ENCODE measurements at places on chromosomes 4 and X. TPM values are rescaled to one million over a fixed set of nuclear protein-coding genes. Genes with fewer than 3 reads are reported as not detected.

GRCh38 chr4:183053681-183054080 lies 45.4 kb upstream of the WWC2 start:
- H3K36me3 ChIP-seq: no peaks in the 10 kb centered on the region
- H3K27ac ChIP-seq: no peak overlapping the region
- H3K4me3 ChIP-seq: no peak overlapping the region
- no peaks in the 10 kb centered on the region for H3K27me3 ChIP-seq
- no peak for DNase-seq

Gene TASL
- not detected for total RNA-seq

Gene MAGEA12
- not detected for total RNA-seq

DNA sequence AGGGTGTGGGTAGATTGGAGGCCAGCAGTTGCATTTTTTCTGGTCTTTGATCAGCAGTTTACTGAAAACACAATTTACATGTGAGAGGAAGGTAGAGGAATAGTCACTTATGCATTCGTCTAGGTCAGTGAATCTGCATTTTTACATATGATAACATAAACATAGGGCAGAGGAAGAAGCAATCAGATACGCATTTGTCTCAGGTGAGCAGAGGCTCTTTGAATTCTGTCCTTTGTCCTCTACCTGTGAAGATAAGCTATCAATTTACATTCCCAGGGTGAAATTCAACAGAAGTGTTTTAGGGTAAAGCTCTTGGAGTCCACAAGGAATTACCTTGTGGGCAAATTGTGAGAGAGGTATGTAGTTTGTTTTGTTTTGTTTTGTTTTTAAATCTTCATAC lies 306.5 kb downstream of the MAGEB5 start:
- no peak overlapping the region for H3K27ac ChIP-seq
- H3K36me3 ChIP-seq: no peaks in the 10 kb centered on the region
- H3K4me1 ChIP-seq: no peaks in the 10 kb centered on the region
- H3K27me3 ChIP-seq: no peaks in the 10 kb centered on the region
- no peak overlapping the region for H3K4me3 ChIP-seq

DNA sequence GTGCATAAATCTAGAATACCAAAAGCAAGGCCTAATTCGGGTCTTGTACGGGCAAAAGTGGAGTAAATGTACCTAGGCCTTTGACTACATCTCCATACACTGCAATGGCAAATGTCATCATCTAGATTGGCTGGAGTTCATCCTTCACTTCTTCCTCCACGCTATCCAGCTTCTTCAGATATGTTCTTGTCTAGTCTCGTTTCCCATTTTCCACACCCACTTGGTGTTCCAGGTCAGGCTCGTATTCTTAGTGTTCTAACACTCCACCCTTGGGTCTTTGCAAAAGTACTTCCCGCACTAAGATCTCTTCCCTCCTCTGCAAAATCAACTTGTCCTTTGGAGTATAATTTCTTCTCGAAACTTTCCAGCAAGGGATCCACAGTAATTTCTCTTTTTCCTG lies 1.4 kb downstream of the COQ2 start:
- peaks cover 8% of the 10 kb centered on the region for H3K4me1 ChIP-seq
- H3K27me3 ChIP-seq: peaks cover 8% of the 10 kb centered on the region

GRCh38 chrX:118734909-118735308 lies 7.5 kb downstream of the IL13RA1 start:
- no peak overlapping the region for H3K4me3 ChIP-seq
- no peaks in the 10 kb centered on the region for H3K36me3 ChIP-seq
- no peak for DNase-seq
- peaks cover 5% of the 10 kb centered on the region for H3K27me3 ChIP-seq
- no peaks in the 10 kb centered on the region for H3K4me1 ChIP-seq
- H3K27ac ChIP-seq: no peak overlapping the region

DNA sequence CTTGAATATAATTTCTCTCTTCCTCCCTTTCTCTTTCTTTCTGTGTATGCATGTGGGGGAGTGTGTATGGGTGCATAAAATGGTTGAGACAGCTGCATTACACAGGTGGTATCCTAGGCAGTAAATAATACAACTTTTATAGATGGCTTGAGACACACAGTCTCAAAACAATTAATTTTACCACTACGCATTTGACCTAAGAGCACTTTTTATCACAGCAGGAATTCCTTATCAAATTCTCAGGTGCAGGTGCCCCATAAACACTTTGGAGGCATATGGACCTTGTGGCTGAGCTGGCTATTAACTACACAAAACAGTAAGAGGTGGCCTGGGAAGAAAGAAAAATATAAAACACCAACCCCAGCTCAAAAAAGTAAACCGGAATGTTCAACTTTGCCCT lies 91.3 kb downstream of the RASGEF1B start:
- DNase-seq: no peak
- H3K4me1 ChIP-seq: no peaks in the 10 kb centered on the region
- no peak overlapping the region for H3K4me3 ChIP-seq
- no peaks in the 10 kb centered on the region for H3K27me3 ChIP-seq
- no peak overlapping the region for H3K27ac ChIP-seq

- H3K27me3 ChIP-seq: no peaks in the 10 kb centered on the region
- H3K36me3 ChIP-seq: no peaks in the 10 kb centered on the region
- H3K4me1 ChIP-seq: peaks cover 21% of the 10 kb centered on the region
- peak; percentile 25 for DNase-seq
Measured at GRCh38 chr4:13484749-13485221, 645 bp upstream of the RAB28 start.

DNA sequence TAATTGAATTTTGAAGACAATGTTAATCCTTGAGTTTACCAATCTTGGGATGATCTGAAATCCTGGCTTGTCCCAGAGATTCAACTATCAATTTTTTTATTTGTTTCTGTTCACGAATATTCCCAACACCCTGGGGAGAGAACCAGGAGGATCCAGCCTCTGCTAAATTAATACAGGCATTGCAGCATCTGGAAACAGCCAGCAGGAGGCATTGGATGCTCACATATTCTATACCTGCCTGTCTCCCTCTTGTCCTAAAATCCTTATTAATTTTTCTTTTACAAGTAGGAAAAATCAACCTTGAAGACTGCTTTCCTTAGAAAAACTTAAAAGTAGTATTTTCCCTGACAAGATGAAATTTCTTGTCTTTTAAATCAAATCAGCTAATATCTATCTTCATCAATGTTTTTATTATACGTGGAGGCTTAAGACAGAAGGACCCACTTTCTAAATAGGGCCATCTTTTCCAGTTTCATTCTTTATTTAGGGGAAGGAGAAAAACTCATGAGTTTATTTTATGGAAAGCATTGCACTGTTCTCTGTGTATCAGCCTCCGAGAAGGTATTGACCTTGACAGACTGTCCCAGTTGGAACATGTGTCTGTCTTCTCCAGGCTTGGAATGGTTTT lies 102.4 kb downstream of the CLNK start:
- DNase-seq: peak; percentile 60
- H3K27me3 ChIP-seq: no peaks in the 10 kb centered on the region
- H3K4me1 ChIP-seq: no peaks in the 10 kb centered on the region
- no peak overlapping the region for H3K4me3 ChIP-seq

- no peak overlapping the region for H3K27ac ChIP-seq
- DNase-seq: no peak
- no peak overlapping the region for H3K4me3 ChIP-seq
- H3K4me1 ChIP-seq: no peaks in the 10 kb centered on the region
- no peaks in the 10 kb centered on the region for H3K36me3 ChIP-seq
- no peaks in the 10 kb centered on the region for H3K27me3 ChIP-seq
Measured at GRCh38 chrX:17160975-17161374, 214.0 kb upstream of the NHS start.

Gene RRH
- total RNA-seq: not detected

Gene TMEM156
- not detected for total RNA-seq

DNA sequence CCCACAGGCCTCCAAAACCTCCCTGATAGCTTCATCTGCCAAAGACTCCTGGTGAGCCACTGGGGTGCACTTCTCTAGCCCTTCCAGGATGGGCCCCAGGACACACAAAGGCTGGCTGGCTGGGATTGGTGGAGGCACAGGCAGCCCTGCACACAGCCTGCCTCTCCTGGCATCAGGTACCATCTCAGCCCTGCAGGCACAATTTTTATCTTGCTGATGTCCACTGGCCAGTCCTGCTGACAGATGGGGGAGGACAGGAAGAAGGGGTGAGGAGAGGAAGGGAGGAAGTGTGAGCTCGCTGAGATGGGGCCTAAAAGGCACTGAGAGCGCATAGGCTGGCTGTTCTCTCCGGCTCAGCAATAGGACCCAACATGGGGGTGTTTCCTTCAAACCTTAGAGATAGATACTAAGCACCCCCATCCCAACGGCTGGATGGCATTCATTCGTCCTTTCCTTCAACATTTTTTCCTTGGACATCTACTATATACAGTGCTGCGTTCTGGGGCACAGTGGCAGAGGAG lies 92.7 kb downstream of the PJA1 start:
- H3K27me3 ChIP-seq: no peaks in the 10 kb centered on the region
- no peak overlapping the region for H3K27ac ChIP-seq
- no peaks in the 10 kb centered on the region for H3K4me1 ChIP-seq
- no peak overlapping the region for H3K4me3 ChIP-seq

DNA sequence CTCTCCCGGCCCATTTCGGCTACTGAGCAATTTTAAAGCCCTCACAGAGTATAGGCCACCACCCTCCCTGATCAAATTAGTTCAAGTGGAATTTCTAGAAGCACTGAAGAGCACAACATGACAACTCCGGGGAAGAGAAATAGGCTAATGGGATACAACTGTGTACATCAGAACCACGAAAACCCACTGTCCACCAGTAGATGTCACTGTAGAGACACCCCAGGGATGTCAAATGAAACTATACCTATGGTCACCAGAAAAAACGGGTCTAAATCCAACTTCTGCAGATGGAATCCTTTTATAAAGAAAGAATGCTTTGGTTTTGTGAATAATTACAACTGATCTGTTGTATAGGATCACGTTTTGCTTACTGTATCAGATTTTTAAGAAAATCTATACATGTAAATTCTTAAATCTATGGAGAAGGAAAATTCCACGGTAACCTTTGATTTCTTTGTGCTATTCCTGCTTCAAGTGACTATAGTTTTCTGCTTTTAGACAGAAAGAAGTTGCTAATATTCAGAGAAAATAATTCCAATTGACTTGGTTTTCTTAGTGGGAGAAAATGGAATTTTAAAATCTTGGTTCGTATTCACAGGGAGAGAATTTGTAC lies 29.5 kb upstream of the MAP3K15 start:
- no peak overlapping the region for H3K27ac ChIP-seq
- H3K36me3 ChIP-seq: no peaks in the 10 kb centered on the region
- no peaks in the 10 kb centered on the region for H3K27me3 ChIP-seq
- H3K4me1 ChIP-seq: no peaks in the 10 kb centered on the region
- no peak overlapping the region for H3K4me3 ChIP-seq

DNA sequence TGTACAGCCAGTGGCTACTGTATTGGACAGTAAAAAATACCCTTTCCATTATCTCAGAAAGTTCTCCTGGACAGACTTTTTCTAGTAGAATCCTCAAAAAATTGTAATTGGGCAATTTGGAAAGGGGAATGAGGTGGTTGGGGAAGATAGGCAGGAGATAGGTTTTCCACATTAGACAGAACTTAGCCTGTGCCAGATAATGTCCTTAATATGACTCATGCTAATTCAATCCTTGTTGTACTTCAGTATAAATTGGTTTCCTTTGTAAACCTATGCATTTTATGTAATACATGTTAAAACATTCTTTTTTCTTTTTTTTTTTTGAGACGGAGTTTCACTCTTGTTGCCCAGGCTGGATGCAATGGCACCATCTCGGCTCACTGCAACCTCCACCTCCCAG lies 8.9 kb downstream of the EIF4E start:
- H3K27me3 ChIP-seq: no peaks in the 10 kb centered on the region
- H3K4me1 ChIP-seq: no peaks in the 10 kb centered on the region
- peaks cover 13% of the 10 kb centered on the region for H3K36me3 ChIP-seq
- DNase-seq: no peak
- no peak overlapping the region for H3K4me3 ChIP-seq
- no peak overlapping the region for H3K27ac ChIP-seq

GRCh38 chr4:4720646-4721045 lies 138.8 kb upstream of the MSX1 start:
- H3K36me3 ChIP-seq: no peaks in the 10 kb centered on the region
- no peak overlapping the region for H3K4me3 ChIP-seq
- no peaks in the 10 kb centered on the region for H3K27me3 ChIP-seq
- no peak for DNase-seq
- H3K4me1 ChIP-seq: no peaks in the 10 kb centered on the region

DNA sequence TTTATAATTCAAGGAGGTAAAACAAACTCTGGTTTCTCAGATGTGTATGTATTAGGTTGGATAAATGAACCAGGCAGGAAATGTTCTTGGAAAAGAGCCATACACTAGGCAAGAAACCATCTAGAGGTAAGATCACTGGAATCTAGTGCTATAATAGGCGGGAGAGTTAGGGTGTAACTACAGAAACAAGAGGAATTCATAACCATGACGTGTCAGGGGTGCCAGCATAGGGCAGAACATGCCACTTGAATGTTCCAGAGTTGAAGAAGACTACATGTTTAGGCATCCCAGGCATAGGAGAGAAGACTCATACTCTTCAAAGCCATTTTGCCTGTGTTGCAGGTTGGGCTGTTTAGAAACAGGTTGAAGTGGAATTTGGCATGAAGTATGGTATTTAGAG lies 198.7 kb downstream of the CCNG2 start:
- no peak for DNase-seq
- H3K27me3 ChIP-seq: no peaks in the 10 kb centered on the region
- H3K27ac ChIP-seq: no peak overlapping the region
- no peak overlapping the region for H3K4me3 ChIP-seq
- H3K36me3 ChIP-seq: no peaks in the 10 kb centered on the region

Gene FRG2
- not detected for total RNA-seq

- no peaks in the 10 kb centered on the region for H3K36me3 ChIP-seq
- no peak overlapping the region for H3K4me3 ChIP-seq
- H3K4me1 ChIP-seq: no peaks in the 10 kb centered on the region
Measured at GRCh38 chr4:118260309-118260708, 92.5 kb downstream of the PRSS12 start.

Gene EXOSC9
- 115 TPM for total RNA-seq

Gene MSMO1
- 298 TPM for total RNA-seq

Gene SLC9B2
- 9.7 TPM for total RNA-seq

DNA sequence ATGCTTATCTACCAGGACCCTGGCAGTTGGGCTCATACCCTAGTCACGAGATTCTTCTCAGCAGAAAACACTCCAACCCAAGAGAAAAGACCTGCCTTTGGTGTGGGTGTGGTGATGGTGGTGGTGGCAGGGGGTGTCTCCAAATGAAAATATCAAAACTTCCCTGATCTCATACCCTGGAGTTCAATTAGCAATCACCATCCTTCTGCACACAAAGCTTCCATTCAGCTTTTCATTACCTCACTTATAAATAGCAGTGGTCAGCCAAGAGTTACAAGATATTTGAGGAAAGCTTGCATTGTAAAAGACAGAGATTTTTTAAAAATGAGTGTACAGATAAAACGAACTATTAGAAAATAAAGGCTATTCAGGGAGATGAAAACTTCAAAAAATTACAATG lies 580.8 kb upstream of the MAGEB2 start:
- H3K27ac ChIP-seq: no peak overlapping the region
- no peak for DNase-seq
- no peak overlapping the region for H3K4me3 ChIP-seq
- H3K36me3 ChIP-seq: no peaks in the 10 kb centered on the region
- no peaks in the 10 kb centered on the region for H3K4me1 ChIP-seq
